Stimulated activated CD8-positive, alpha-beta memory T cell treated with anti-CD3 and anti-CD28 coated beads, Interleukin-15, amount 100 ng/mL, for 1 hour (primary cell): ENCODE measurements at places on chromosomes 11 and 22.

DNA sequence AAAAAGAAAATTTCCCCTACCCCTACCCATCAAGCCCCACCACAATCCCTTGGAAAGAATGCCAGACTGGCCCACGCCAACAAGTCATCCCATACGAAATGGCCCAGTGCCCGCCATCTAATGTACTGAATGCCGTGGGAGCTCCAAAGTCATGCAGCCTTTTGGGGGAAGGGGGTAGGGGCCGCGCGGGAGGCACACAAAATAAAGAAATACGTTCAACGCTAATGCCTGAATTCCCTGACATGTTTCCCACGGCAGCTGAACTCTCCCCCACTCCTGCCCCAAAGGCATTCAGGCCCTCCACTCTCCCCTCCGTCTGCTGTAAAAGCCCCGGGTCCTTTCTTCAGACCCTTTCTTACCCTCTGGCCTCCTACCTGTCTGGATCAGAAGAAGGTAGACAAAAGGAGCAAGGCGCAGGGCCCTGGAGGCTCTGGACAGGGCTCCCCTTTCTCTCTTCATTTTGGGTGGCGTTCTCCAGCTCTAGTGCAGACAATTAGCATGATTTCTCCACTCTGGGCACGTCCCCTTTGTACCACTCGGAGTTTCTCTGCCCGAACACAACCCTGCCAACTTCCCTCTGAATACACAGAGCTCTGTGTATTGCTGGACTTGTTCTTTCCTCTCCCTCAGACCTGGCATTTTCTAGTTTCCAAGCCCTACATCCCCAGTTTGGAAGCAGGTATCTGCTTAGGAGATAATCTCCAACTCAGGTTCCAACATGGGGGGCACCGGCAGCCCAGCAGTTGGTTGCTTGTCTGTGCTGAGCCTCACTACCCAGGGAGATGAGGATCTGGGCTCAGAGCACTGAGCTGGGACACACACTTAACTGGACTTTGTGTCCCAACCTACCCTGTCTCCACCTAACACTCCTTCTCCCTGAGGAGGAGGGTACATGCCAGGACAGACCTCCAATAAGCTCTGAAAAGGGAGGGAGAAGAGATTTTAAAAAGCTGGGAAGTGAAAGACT lies at the start of gene HEPACAM:
Gene HEPACAM, minus strand, starts transcription at position 500 of the 967 bp plus-strand sequence. Its CDS starts 41 bp downstream, at position 459.
- no peak for DNase-seq

DNA sequence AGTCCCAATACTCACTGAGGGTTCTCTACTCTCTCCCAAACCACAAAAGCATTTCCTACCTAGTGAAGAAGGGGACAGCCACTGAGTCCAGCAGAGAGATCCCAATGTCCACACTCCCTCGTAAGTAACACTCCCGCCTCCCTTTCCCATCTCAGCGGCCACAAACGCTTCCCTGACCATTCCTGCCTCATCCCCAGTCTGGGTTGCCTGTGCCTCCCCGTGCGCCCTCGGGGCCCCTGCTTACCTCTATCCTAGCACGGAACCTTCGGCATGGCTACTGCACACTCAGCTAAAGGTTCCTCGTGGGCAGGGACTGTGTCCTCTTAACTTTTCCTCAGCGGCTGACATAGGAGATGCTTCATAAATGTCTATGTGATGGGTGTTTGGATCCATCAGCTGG lies 1.5 kb downstream of the UPK2 start:
- no peak for DNase-seq

DNA sequence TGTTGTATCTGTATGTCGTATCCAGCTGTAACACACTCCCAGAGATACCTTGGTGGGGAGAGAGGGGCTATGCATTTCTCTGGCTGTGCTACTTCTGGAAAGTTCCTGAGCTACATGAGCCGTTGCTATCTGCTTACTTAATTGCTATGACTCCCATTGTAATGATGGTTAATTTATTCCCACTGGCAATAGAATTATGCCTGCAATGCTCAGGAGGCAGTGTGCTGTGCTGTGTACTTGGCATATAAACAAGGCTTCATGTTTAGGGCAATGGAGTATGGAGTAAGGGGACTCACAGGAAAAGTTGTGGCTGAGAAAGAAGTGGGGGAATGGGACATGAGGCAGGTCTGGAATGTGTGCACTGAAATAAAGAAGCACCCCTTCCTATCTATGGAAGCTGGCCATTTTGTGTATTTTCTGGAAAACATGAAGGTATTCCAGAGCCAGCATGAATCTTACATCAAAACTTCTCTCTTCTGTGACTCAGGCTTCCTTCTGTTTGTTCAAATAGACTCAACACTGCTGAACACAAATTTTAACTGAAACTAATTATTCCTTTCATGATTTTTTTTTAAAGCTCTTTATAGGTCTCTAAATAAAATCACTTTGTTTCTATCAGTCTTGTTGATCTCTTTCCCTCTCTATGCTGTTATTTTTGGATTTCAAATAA lies 40.6 kb downstream of the CD44 start:
- no peak for DNase-seq

DNA sequence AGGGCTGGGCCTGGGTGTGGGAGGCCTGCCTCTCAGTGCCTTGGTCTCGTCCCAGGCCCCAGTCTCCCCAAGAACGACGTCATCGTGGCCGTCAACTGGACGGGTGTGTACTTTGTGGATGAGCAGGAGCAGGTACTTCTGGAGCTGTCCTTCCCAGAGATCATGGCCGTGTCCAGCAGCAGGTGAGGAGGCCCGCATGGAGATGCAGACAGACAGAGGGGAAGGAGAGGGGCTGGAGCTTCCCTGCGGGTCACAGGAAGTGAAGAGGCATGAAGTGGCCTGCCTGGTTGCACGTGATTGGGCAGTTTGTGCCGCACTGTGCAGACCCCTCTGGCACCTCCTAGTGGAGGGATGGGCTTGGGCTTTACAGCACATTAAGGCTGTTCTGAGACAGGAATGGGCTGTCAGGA lies 70.4 kb downstream of the MYO7A start:
- no peak for DNase-seq

GRCh38 chr11:44775366-44775984 lies 48.7 kb downstream of the TSPAN18 start:
- peak; percentile 28 for DNase-seq

DNA sequence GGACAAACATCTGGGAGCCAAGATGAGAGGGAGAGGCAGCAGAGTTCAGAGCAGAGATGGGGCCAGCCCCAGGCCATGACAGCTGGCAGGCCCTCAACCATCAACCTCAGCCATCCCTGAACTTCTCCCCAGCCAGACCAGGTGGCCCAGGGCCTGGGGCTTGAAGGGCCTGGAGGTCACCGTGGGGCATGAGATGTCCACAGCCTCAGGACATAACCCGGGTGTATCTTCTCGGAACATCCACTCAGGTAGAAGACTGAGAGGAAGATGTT lies 12.4 kb upstream of the SLC39A13 start:
- DNase-seq = no peak

DNA sequence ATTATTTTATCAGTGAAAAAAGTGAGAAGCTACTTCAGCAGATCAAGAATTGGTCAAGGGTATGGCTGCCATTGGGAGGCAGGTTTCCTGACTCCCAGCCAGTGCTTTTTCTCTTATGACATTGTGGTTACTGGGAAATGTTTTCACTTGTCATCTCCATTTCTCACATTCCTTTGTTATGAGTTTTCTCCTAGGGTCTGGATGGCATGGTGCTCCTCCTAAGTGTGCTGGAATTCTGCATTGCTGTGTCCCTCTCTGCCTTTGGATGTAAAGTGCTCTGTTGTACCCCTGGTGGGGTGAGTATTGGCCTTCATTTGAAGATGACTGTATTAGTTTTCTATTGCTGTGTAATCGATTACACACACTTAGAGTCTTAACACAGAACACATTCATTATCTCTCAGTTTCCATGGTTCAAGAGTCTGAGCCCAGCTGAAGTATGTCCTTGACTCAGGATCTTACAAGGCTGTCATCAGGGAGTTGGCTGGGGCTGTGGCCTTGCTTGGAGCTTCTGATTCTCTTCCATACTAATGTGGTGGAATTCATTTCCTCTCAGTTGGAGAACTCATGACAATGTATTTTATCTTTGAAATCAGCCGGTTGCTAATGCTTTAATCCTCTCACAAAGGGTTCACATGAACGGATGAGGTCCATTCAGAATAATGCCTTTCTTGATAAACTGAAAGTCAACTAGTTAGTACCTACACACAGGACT lies 21.0 kb upstream of the MS4A6E start:
- DNase-seq = no peak

DNA sequence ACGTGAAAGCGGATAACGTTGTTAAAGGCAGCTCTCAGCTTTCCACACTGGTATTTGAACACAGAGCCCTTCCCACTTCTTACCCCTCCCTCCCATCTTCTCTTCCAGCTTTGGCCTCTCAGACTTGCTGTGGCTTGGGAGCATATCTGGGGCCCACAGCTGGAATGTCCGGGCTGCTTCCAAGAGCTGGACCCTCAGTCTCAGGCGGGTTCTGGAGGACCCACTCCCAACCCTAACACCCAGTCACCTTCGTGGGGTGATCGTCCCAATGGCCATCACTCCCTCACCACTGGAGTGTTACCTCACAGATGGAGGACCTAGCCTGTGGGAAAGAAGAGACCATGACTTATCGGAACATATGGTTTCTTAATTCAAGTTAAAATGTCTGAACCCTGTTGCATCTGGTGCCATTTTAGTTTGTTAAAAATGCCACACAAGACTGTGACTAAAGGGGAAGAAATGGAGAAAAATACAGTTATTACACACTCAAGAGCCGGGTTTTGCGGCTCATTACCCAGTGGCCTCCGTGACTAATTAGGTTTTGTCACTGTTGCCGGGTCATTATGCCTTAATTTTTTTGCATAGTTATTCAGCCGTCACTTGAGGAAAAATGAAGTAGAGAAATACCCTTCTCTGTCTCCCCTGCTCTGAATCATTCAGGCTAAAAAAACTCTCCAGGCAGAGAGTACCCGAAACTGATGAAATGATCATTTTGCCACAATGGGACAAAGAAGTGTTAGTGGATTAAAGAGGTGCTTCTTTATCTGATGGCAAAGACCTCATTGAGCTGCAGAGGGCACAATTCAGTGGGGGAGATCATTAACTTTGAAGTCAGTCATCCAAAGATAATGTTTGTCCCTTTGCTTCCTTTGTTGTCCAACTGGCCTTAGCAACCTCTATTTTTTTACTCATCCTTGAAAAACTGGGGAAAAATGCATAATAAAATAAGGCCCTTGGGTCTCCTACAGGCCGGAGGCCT lies 87.2 kb upstream of the HTATIP2 start:
- no peak for DNase-seq

DNA sequence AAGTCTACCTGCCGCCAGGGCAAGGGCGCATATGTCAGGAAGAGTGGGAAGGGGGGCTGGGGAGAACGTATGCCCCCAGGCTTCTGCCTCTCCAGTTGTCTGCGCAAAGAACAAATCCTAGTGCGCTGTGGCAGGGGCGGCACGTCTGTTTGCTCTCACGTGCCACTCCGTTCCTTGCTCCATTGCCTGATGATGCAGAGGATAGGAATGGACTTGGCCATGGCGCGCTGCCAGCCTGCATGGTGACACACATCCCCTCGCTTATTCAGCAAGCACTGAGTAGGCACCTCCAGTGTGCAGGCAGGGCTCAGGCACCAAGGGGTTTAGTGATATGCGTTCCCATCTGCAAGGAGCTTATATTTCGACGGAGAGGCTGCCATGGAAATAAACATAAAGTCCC lies 45.4 kb upstream of the SLC22A12 start:
- DNase-seq = no peak

- DNase-seq = no peak
These were observed 93.3 kb downstream of the RCN1 start for GRCh38 chr11:32184041-32184722.

GRCh38 chr11:64924910-64925284 lies 408 bp downstream of the PPP2R5B start:
- DNase-seq = no peak

GRCh38 chr11:20249378-20249777 lies 89.1 kb upstream of the DBX1 start:
- DNase-seq = no peak

GRCh38 chr11:126426820-126427749 lies 71.6 kb downstream of the ST3GAL4 start:
- no peak for DNase-seq

DNA sequence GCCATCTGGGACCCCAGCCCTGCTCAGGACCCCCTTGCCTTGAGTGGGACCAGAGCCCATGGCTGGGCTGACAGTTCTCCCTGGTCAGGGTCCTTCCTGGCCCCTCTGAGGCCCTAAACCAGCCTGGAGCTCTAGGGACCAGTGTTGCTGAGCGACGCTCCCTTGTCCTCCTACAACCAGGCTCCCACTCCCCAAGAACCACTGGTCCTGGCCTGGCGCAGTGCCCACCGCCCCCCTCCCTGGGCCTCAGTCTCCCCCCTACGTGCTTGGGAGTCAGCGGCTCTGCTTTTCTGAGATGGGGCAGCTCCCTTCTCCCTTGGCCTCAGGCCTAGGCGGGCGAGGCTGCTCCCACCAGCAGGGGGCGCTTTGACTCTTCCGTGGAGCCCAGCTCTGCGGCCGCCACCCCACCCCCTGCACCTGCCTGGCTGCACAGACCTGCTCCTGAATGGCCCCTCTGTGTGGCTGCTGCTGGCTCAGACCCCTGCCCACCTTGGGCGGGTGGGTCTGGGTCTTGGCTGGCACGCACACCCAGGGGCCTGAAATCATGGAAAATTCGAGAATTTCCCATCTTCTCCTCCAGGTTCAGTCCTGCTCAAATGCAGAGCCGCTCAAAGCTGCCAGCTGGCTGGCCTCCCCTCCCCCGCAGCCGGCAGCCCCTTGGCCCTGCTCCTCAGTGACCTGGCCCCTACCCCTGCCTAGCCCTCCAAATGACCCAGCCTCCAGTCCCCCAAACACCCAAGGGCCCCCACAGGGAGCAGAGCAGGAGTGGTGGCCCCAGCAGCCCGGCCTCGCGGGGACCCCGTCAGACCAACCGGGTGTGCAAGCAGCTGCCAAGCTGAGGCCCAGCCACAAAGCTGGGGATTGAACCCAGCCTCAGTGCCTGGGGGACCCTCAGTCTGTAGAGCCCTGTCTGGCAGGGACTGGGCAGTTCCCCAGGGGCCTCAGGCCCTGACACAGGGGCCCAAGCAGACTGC lies 9.1 kb downstream of the PRR33 start:
- DNase-seq = peak; percentile 60

DNA sequence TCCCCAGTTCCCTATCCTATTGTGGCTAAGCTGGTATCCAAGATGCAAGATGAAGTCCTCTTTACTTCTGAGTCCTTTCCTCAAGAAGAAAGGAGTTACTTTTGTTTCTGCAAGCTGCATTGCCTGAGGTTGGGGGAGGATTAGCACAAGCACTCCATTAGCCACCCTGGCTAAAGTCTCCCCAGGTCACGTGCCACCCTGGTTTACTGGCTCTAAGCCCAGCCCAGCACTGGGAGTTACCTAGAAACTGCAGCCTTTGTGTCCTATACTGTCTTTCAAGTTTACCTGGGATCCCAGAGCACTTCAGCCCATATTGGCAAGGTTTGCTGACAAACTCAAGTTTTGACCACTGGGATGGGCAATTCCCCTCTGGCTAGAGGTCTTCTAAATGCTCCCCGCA lies 78.4 kb upstream of the DBX1 start:
- DNase-seq = no peak
